ENCODE measurements at places on chromosomes 12 and 14.

GRCh38 chr12:12003609-12004008 lies 67.1 kb upstream of the BCL2L14 start:
- DNase-seq = no peak

- DNase-seq = no peak
These were observed 167.9 kb downstream of the PRKD1 start for GRCh38 chr14:29759521-29760340.

DNA sequence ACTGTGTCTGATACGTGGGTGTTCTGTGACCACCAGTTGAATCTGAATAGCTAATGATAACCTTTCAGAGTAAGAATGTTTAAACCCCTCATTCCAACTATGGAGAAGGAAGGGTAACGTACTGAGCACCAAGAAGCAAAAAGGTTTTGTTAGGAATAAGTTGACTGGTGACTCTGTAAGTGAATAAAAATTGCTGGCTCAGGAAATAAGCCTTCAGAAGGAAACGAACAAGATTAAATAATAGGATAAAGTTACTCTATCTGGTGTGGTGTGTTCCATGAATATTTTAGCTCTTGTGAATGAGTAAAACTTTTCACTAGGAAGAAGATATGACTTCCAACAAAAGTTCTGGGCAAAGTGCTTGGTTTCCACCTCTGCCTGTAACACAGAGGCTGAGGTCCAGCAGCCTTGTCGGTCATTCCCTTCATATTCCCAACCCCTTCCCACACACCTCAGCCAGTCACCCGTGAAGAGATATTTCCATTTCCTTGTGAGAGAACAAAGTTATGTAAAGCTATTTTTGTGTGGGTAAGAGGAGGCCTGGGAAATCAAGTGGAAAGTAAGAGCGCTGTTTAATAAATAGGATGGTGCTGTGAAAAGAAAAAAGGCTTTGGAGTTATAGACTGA lies 47.1 kb downstream of the ARF6 start:
- no peak for DNase-seq

- DNase-seq = no peak
These were observed 253.7 kb downstream of the EFCAB11 start for GRCh38 chr14:89700801-89701200.

All from activated CD4-positive, CD25-positive, alpha-beta regulatory T cell treated with anti-CD3 and anti-CD28 coated beads, Interleukin-2, amount 50 U/mL, for 72 hours (primary cell).